ENCODE measurements at places on chromosomes 7 and 10.

GRCh38 chr10:124351481-124352220 lies 67.1 kb downstream of the OAT start:
- peak; percentile 78 for DNase-seq

GRCh38 chr10:114709984-114710383 lies 51.9 kb upstream of the ABLIM1 start:
- peak; percentile 82 for DNase-seq

- no peak for DNase-seq
Observed at GRCh38 chr10:101040851-101041250, 9.8 kb downstream of the SFXN3 start.

- DNase-seq = no peak
Observed at GRCh38 chr7:64832136-64832535, 37.9 kb downstream of the ZNF138 start.

DNA sequence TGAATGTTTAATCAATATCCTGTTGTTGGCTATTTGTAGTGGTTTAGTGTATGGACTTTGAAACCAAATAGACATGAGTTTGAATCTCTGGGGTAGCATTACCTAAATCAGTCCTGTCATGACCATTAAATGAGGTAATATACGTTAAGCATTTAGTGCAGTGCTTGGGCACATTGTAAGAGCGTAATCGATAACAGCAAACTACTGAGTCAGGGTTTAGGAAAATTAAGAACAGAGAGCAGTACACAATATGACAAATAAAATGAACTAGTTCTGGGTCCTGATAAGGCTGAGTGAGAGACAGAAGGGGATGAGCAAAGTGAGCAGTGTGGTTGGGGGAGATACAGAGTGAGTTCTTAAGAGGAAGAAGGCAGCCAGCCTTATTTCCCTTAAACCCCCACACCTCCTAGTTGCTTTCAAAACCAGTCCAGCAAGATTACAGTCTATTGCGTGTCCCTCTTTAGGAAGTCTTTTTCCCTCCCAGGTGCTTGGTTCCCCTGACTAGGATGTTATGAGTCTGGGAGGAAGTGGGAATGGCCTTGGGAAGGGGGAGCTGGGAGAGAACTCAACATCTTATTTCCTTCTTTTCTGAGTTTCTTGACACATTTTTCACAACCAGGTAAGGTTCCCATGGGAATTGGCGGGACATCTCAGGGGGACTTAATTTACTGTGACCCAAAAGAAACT lies 171.0 kb downstream of the SND1 start:
- DNase-seq = no peak
